ENCODE measurements at places on chromosomes 1 and 21.
A peak's percentile ranks its signal among the peaks of the same experiment; 100 is the strongest.

GRCh38 chr1:224253721-224254120 lies 70.7 kb downstream of the DEGS1 start:
- no peak for DNase-seq

DNA sequence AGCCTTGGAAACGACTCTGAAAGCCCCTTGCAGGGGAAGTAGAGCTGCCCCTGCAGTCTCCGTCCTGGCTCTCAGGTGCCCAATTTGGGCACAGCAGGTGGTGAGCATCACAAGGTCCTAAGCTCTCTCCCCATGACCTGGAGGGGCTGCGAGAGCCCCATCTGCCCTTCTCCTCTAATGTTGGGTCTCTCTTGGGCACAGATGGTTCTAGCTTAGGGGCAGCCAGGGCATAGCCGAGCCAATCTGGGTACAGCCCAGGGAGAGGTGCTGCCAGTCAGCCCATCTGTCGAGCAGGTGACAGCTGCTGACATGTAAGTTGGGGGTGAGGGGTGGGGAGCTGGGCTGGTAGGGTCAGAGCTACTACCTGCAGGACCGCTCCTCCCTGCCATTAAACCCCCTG lies 50.7 kb downstream of the SYT2 start:
- DNase-seq = no peak

GRCh38 chr1:244296003-244296402 lies 155.7 kb downstream of the ADSS2 start:
- no peak for DNase-seq

DNA sequence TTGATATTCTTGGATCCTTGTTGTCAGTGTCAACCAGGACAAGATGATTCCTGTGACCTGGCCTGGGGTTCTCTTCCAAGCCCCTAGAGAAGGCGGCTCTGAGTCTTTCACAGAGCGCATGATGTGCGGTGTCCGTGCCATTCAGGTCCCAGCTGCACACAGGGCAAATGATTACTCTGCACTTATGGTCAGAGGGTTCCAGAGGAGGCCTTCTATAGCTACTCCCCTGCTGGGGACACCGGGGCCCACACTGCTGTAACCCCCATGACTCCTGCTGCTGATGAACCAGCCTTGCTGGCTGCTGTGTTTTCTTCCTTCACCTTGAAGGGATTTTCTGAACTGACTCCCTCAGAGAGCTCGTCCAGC lies 1.5 kb downstream of the PTGFRN start:
- DNase-seq = no peak

DNA sequence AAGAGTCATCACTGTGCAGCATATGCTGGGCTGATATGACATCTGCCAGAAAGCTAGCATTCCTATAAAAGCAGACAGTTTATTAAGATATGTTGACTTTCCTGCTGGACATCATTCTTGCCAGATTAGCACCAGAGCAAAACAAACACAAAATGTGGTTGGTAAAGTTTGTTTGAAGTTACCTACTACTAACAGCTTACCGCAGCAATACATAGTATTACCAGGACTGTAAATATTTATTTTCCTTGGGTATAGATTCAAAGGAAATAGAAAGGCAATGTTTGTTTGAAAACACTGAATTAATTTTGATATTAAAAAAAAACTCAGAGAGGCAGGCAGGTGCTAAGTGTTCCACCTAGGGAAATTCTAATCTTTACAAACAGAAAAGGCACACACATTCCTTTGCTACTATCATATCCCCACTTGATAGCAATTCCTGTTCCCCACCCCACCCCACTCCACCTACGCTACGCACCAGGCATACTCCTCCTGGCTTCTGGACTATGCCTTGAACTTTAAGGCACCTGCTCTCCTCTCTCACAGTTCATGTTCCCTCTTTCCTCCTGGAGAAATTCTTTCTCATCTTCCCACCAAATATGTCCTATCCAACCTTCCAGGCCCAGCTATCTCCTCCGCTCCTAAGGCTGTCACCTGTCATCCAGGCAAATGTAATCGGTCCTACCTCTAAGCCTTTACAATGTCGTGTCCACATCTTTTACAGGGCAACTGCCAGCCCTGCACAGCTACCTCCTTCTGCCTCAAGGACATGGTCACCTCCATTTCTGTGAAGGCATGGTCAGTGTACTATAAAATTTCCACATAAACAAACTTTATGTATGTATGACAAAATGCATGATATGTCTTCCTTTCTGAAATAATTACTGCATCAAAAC lies 34.7 kb downstream of the PTPN14 start:
- no peak for DNase-seq

GRCh38 chr1:182635871-182636270 lies 31.7 kb upstream of the RGS16 start:
- DNase-seq = peak; percentile 1
